NCI-H1436 (cell line): ENCODE measurements at places on chromosomes 1 and 21.

GRCh38 chr21:42162831-42163510, 56.0 kb upstream of the ABCG1 start:
- peak; percentile 20 for DNase-seq

GRCh38 chr1:107741242-107741641, 223.7 kb downstream of the VAV3 start:
- DNase-seq: no peak

DNA sequence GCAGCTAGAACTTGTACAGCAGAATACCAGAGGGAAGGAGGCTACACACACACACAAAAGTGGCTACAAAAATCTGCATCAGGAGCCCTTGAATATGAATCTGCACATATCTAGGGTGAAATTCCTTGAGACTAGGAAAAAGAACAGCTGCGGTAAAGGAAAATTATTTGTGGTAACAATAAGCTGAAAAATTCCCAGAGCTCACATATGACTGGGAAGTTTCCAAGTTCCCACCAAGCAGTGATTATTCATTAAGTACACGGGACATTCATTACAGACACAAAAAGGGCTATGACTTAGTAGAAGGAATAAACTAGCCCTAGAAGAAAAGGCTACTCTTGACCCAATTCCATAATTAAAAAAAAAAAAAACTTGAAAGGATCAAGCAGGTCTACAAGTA, 149.5 kb upstream of the BACE2 start:
- no peak for DNase-seq

DNA sequence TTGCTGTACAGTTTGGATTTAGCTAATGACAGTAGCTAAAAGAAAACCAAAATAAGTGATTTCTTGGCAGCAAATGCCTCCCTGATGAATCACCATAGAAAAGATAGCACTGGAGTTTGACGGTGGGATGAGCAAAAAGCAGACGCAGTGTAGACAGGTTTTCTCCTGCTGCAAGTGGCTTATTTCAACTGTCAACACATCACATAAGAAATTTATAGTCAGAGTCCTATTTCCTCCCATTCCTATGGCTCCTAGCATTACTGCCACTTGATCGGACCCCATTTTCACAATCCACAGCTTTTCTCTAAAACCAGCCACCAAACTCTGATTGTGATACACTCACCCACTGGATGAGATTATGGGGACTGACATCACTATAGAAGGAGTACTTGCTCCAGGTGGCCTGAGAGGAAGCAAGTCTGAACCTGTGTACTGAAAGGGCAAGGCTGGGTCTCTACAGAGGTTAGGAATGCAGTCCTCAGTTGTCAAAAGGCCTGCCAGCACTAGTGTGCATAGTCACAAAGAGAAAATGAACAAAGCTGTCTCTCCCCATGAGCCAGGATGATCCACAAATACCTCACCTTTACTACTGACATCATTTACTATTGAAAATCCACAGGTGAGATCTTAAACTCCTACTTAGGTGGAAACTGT, 359.8 kb downstream of the LTN1 start:
- no peak for DNase-seq

GRCh38 chr1:213585959-213586586, 401.7 kb upstream of the PROX1 start:
- DNase-seq: no peak

DNA sequence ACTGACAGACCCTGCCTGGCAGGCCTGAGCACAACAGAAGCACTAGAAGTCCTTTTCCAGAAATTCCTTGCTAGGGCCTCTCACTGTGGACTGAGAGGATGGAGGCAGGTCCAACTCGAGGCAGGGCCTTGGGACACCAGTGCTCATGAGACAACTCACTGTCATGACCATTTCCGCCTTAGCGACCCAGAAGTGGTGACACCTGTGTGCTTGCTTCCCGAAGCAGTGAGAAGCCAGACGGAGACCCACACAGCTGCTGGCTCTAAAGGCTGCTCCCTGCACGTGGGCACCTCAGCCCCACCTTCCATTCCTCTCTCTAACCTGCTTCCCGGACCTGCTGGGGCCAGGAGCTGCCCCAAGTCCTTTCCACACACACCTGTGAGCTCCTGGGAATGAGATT, 33.0 kb downstream of the KCNC4 start:
- no peak for DNase-seq

DNA sequence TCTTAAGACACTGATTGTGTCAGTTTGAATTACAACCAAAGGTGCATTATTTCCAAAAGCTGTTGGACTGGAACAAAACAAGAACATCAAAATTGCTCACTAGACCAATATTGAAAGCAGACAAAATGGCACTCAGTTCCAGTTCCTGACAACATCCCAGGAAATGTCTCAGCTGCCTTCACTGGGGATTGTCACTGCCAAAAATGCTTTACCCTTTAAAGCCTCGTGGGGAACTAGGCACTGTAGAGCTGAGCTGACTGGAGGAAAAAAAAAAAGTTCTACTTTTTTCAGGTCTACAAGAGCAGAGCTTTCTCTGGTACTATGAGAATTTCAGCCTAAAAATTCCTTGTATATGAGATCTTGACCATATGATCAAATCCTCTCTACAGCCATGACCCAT, 21.9 kb downstream of the GPR52 start:
- DNase-seq: no peak
